BJ (cell line): ENCODE measurements at places on chromosomes 5 and 9.
A peak's percentile ranks its signal among the peaks of the same experiment; 100 is the strongest.

GRCh38 chr5:142484821-142485387, 160.1 kb upstream of the SPRY4 start:
- no peak for DNase-seq

DNA sequence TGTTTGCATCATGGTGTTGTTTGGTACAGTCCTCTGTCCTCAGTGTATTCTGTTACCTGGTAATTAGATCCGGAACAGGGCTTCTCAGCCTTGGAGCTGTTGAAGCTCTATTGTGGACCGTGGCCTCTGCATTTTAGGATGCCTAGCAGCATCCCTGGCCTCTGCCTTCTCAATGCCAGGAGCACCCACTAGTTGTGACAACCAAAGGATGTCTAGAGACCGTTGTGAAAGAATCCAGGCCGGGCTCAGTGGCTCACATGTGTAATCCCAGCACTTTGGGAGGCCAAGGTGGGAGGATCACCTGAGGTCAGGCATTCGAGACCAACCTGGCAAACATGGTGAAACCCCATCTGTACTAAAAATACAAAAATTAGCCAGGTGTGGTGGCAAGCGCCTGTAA, 159.6 kb downstream of the CACNA1B start:
- DNase-seq: no peak

DNA sequence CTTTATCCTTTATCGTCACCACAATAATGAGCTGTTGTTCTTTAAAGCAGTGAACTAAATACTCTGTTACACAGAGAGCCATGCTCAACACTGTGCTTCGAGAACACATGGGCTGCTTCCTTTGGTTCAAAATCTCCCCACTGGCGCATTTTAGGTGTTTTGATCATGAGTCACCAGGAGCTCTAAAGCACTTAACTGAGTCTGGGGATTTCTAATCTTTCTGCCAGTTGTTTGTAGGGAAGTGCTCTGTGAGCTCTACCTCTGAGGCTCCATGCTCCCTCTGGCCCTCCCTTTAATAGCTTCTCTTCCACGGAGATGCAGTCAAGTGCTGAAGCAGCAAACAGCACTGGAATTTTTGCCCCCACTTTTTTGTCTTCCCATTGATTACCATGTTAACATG, 17.0 kb downstream of the ERAP2 start:
- DNase-seq: peak; percentile 40

- no peak for DNase-seq
Measured at GRCh38 chr5:143448518-143448917, 45.0 kb upstream of the NR3C1 start.

GRCh38 chr9:122197426-122197825, 31.3 kb downstream of the LHX6 start:
- no peak for DNase-seq
